ENCODE measurements at places on chromosomes 16 and 17.

DNA sequence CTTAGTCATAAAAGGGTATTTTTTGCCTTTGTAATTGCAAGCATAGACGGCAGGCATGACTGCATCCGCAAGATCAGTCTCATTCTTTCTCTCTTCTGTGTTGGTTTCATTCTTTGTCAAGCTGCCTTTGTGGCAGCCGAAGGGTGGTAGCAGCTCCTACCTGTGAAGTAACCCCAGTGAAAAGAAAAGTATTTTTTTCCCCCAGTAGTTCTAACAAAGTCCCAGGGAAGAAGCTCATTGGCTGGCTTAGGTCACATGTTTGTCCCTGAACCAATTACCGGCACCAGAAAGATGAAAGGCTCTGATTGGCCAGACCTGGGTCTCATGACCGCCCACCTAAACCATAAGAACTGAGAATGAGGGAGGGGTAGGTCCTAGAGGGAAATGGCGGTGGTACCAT, 110.7 kb downstream of the RAP1GAP2 start:
- no peak for DNase-seq

DNA sequence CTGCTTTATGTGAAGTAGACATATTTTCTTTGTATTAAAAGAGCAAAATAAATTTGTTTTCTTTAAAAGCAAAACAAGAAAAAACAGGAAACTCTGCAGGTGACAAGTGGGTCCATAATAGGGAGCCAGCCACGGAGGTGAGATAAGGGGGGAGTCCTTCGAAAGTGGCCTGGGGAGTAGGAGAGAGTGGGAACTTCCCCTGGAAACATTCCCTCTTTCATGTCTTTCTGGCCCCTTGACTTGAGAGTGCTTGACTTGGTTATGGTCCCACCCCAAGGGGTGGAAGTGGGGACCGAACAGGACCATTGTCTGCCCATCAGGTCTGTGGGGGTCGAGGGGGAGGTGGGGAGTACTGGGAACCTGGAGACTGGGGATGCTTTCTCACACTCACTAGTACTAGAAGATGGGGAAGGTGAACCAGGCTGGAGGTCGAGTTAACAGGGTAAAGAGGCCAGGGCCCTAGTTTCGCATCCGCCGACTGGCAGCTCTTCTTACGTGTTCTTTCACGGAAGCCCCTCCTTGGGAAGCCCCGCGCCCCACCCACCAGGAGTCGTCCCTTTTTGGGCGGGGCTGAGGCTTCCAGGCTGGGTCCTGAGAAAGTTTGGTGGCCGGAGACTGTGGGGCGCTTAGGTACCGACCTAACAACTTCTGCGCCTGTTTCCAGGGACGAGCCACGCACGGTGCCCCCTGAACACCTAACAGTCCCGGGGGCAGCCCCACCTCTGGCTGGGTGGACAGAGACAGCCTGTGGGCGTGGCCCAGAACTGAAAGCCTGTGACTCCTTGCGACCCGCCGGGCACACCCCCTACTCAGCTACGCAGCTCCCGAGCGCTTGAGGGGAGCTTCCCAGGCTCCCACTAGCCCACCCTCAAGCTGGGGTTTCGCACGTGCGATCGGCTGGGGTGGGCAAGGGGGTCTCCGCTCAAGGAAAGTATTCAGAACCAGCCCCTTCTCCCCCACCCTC, 790 bp downstream of the TRADD start:
- peak; percentile 77 for DNase-seq

- DNase-seq: no peak
Observed at GRCh38 chr17:9818760-9819159, 3.1 kb downstream of the GSG1L2 start.

DNA sequence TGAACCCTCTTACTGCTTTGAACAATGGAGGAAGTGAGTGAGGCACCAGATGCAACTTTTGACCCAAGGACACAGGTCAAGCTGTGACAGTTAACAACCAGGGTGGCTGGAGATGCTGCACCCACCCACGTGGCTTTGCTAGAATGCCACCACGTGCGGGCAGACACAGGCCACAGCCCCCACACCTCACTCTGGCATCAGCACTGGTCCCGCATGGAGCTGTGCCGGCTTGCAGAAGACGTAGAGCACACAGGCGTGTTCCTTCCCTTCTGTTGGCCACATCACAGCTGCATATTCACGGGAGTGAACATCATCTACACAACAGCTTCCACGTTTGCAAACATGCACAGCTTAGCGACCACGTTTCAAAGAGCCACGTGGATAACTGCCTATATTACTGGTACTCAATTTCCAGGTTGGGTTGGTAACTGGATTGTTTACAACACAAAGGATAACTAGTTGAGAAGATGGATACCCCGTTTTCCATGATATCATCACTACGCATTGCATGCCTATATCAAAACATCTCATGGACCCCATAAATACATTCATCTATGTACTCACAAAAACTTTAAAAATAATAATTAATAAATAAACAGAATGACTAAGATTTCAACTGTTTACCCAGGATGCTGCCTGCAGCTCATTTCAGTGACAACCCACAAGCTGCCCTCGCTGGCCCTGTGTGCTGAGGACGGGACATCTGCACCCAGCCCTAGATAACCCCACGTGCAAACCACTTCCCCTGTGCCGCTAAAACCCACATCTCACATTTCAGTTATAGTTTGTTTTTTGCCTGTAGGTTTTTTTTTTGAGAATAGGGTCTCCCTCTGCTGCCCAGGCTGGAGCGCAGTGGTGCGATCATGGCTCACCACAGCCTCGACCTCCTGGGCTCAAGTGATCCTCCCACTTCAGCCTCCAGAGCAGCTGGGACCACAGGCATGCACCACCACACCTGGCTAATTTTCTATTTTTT, 132.0 kb downstream of the ANKRD11 start:
- DNase-seq: peak; percentile 22

GRCh38 chr17:43940630-43941029, 1.6 kb downstream of the PPY start:
- DNase-seq: no peak

- no peak for DNase-seq
Observed at GRCh38 chr16:17037499-17037898, 433.3 kb downstream of the XYLT1 start.
